ENCODE measurements at places on chromosomes 16 and 17. TPM values are rescaled to one million over a fixed set of nuclear protein-coding genes. Genes with fewer than 3 reads are reported as not detected.

The ARL6IP1 gene
- 392 TPM for total RNA-seq

The CD300C gene
- 0.81 TPM for total RNA-seq

The USP6 gene
- total RNA-seq, result 25.1 TPM

The KRT33A gene
- total RNA-seq, result 0.50 TPM

The CRHR1 gene
- 0.55 TPM for total RNA-seq

The ANKFY1 gene
- 34.6 TPM for total RNA-seq

The TRIM47 gene
- total RNA-seq, result 43.5 TPM

The TP53TG3B gene
- 1.9 TPM for total RNA-seq

The PTGES3L gene
- 5.2 TPM for total RNA-seq

The ALOX12 gene
- total RNA-seq, result 0.24 TPM

The GTF3C1 gene
- 154 TPM for total RNA-seq

The RUNDC3A gene
- 53.1 TPM for total RNA-seq

The AATF gene
- total RNA-seq, result 39.5 TPM

The NPIPA3 gene
- total RNA-seq, result 4.2 TPM

The DNAAF8 gene
- 70.0 TPM for total RNA-seq

The CCL23 gene
- total RNA-seq, result 1.2 TPM

The MFAP4 gene
- 24.0 TPM for total RNA-seq

The PPY gene
- not detected for total RNA-seq

All from testis (tissue), 5 donors.